ENCODE measurements at places on chromosomes 3 and 15.

GRCh38 chr15:77027697-77028450, 32.9 kb downstream of the PSTPIP1 start:
- DNase-seq = no peak

GRCh38 chr3:44529927-44530326, 25.1 kb upstream of the ZKSCAN7 start:
- no peak for DNase-seq

DNA sequence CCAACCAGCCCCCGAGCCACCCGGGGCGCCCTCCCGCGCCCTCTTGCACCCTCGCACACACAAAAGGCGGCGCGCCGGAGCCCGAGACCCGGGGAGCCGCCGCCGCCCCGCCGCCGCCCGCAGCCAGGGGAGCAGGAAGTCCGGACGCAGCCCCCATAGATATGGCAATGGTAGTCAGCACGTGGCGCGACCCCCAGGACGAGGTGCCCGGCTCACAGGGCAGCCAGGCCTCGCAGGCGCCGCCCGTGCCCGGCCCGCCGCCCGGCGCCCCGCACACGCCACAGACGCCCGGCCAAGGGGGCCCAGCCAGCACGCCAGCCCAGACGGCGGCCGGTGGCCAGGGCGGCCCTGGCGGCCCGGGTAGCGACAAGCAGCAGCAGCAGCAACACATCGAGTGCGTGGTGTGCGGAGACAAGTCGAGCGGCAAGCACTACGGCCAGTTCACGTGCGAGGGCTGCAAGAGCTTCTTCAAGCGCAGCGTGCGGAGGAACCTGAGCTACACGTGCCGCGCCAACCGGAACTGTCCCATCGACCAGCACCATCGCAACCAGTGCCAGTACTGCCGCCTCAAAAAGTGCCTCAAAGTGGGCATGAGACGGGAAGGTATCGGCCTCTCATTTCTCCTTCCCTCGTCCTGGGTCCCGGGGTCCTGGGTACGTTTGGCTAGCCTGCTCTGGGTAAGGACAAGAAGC, 1.6 kb downstream of the NR2F2 start:
- no peak for DNase-seq

- DNase-seq = peak; percentile 34
Observed at GRCh38 chr3:121482660-121483059, 63.1 kb downstream of the POLQ start.

DNA sequence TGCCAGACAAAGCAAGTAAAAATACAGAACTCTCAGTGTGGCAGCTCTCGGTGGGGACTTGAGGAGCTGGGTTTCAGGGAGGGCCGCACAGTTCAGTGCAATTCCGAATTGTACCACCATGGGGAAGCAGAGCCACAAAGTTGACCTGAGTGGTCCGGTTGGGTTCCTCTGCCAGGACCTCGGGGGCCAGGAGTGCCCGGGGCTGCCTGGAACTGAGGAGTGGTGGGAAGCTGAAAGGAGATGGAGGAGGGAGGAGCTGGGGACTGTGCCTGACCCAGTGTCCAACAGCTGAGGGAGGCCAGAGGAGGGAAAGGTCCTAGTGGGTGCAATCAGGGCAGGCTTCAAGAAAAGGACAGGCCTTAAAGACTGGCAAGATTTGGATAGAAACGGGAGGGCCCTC, 32.2 kb upstream of the TRH start:
- no peak for DNase-seq

- no peak for DNase-seq
Observed at GRCh38 chr3:36302626-36303025, 77.7 kb upstream of the STAC start.

GRCh38 chr3:3739330-3740060, 59.7 kb upstream of the LRRN1 start:
- DNase-seq = no peak

- peak; percentile 25 for DNase-seq
Observed at GRCh38 chr3:49593041-49593440, 38.8 kb downstream of the BSN start.

DNA sequence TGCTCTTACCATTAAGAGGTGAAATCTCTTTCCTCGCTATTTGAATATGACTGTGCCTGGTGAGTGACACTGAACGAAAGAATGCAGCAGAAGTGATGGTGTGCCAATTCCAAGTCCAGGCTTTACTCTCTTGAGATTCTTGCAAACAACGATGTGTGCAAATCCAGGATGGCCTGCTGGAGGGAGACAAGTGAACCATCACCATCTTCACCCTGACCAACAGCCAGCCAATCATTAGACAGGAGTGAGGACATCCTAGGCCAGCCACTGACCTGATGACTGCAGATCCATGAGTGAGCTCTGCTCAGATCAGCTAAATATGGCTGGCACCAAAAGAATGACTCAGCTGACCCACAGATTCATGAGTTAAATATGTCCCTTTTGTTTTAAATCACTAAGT, 878.0 kb downstream of the PDCD6IP start:
- no peak for DNase-seq

- DNase-seq = peak; percentile 98
Observed at GRCh38 chr3:129829640-129830039, 63.9 kb downstream of the TMCC1 start.

DNA sequence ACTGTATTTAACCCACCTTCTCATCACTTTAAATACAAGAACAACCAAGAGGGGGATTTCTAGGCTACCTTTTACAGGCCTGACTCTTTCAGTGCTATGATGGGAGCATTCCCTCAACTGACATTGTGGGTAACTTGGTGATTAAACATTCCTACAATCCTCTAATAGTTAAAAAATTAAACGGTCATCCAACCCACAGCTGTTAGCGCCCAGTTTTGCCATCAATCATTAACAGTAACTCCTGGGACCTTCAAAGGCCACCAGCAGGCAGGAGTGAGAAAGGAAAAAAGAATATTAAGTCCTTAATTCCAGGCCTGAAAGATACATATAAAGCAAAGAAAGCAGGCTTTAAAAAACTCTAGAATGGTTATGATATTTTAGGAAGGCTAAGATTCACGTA, 512.1 kb downstream of the MAGI1 start:
- no peak for DNase-seq

- DNase-seq = no peak
Observed at GRCh38 chr3:22587446-22587845, 615.7 kb upstream of the UBE2E2 start.

- DNase-seq = no peak
Observed at GRCh38 chr3:148211725-148212124, 486.0 kb upstream of the AGTR1 start.

DNA sequence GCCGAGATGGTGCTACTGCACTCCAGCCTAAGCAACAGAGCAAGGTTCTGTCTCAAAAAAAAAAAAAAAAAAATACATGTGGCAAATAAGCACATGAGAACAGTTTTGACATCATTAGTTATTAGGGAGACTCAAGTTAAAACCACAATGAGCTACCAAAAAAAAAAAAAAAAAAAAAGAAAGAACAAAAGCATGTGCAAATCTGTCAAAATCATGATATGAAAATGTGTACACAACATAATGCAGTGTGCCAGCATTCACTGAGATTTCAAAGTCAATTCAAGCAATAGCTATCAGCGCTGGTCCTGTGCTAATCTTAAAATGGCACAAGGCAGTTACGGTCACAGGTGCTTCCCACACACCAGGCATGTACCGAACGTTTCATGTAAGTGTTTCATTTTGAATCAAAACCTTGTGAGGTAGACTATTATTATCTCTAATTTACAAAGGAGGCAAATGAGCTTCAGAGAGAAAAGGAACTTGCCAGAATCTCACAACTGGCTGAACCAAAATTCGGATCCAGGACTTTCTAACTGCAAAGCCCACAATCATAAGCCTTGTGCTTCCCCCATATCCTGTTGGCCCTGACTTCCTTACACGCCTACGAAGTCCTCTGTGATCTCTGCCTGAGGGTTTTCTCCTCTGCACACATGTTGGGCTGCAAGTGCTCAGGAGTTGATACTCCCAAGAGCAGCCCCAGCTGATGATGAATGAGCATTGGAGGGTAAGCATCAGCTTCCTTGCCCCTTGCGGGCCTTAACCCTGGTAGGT, 200.1 kb upstream of the PROK2 start:
- no peak for DNase-seq

DNA sequence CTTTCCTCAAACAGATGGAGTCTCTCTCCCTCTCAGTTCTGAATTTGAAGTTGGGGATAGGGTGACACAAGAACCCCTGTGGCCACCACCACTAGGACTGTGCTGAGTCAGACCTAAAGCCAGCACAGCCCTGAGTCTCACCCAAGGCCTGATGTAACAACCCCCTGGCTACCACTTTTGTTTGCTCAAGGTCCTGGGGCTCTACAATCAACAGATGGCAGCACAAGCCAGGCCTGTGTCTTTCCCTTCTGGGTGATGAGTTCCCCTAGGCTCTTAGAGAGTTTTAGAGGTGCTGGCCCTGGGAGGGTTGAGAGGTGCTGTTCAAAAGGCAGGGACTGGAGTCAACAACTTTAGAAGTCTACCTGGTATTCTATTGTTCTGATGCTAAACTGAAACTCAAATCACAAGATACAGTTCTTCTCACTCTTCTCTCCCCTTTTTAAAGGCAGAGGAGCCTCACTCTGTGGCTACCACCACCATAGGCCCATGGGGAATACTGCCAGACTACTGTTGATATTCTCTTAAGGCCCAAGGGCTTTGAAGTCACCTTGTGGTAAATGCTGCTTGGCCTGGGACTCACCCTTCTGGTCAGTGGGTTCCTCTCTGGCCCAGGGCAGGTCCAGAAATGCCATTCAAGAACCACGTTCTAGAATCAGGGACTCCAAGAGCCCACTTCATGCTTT, 6.5 kb downstream of the OR5K4 start:
- DNase-seq = no peak

GRCh38 chr3:124266487-124266886, 274.6 kb upstream of the ROPN1 start:
- DNase-seq = no peak

GRCh38 chr3:4078903-4079302, 224.3 kb upstream of the SETMAR start:
- no peak for DNase-seq

GRCh38 chr3:193545304-193545703, 9.4 kb downstream of the ATP13A4 start:
- no peak for DNase-seq

DNA sequence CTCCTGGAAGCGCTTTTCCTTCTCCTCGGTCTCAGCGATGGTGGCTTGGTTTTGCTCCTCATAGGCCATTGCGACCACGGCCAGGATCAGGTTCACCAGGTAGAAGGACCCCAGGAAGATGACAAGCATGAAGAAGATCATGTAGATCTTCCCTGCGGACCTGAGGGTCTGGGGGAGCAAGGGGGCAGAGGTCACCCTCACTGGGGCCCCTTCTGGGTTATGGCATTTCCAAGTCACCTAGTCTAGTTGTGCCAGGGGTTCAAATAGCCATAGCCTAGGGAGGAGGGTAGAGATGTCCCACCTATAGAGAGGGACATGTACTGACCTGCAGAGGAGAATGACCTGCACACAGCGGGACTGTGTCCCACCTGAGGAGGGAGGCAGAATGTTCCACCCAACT, 43.5 kb downstream of the SCN5A start:
- DNase-seq = no peak

GRCh38 chr3:128324911-128325592, 141.6 kb downstream of the DNAJB8 start:
- DNase-seq = no peak

- no peak for DNase-seq
Observed at GRCh38 chr3:183491109-183491922, 62.9 kb upstream of the MCF2L2 start.

GRCh38 chr3:195260280-195260905, 10.6 kb downstream of the XXYLT1 start:
- no peak for DNase-seq

DNA sequence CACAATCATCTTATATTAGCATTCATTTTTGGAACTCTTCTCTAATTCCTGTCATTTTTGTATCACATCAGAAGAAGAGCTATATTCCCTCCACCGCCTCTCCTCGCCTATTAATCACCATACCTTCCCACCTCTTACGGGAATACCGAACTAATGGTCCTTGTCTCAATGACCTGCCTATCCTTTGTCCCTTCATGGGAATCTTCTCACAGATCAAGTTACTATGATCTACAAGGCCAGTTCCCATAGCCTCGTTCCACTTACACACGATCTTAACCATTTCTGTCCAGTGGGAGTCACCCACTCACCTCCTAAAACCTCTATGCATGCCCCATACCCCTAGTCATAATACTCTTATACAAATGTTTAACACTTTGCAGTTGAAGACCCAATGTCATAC, 342.6 kb upstream of the TPRG1 start:
- no peak for DNase-seq

GRCh38 chr3:98185180-98185579, 18.7 kb downstream of the OR5H15 start:
- no peak for DNase-seq

DNA sequence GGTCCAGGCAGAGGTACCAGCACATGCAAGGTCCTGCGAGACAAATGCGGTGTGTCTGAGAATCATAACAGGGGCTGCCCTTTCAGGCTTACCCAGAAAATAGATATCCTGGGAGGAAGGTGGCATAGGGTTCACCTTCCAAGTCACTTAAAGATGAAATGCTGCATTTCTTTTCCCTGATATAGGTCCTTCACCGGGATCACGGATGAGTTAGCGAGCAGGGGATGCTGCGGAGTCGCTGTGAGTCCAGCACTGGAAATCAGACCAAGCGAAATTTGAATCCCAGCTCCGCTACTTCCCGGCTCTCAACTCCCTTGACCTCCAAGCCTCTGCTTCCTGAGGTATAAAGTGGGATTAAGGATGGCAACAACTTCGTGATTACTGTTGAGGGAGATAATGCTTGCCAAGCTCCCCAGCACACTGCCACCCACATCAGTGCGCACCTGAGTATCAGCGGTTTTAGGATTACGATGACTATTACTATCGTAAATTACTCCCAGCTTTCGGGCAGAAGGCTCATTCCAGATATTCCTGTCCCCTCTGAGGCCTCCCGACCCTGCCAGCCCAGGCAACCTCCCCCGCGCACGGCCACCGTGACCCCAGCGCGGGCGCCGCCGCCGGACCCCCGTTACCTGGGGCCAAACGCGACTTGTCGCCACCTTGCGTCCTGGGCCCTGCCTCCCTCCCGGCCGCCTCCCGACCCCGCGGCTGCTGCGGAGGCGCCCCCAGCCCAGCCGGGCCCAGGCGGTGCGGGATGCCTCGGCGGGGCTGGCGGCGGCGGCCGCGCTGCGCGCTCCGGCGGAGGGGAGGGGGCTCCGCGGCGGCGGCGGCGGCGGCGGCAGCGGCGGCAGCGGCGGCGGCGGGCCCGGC, 589 bp upstream of the GPR27 start:
- no peak for DNase-seq

- no peak for DNase-seq
Observed at GRCh38 chr15:101538996-101539395, 49.5 kb upstream of the PCSK6 start.
